ENCODE measurements at places on chromosomes 3 and 15.

GRCh38 chr15:72173864-72174550 lies 23.6 kb downstream of the GRAMD2A start:
- no peak for DNase-seq

- DNase-seq = no peak
Observed at GRCh38 chr3:130539005-130539404, 22.0 kb downstream of the COL6A6 start.

- no peak for DNase-seq
Observed at GRCh38 chr15:65940618-65940909, 71.3 kb downstream of the RAB11A start.

GRCh38 chr3:84974347-84974746 lies 15.6 kb downstream of the CADM2 start:
- no peak for DNase-seq

GRCh38 chr15:64162478-64162868 lies 349 bp downstream of the PPIB start:
- no peak for DNase-seq

DNA sequence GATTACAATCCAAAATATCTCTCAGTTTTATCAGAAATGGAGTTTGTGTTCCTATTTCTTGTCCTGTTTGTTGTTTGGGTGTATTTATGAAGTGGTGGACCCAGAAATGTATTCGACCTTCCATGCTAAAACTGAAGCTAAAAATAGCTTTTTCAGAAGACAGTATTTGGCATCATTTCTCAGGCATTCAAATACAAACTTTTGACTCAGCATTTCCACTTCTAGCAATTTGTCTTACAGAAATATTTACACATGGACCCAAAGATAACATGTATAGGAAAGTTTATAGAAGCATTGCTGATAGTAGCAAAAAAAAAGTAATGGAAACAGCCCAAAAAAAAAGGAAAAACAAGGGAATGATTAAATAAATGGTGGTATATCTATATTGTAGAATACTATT lies 156.3 kb downstream of the HCN4 start:
- DNase-seq = no peak

DNA sequence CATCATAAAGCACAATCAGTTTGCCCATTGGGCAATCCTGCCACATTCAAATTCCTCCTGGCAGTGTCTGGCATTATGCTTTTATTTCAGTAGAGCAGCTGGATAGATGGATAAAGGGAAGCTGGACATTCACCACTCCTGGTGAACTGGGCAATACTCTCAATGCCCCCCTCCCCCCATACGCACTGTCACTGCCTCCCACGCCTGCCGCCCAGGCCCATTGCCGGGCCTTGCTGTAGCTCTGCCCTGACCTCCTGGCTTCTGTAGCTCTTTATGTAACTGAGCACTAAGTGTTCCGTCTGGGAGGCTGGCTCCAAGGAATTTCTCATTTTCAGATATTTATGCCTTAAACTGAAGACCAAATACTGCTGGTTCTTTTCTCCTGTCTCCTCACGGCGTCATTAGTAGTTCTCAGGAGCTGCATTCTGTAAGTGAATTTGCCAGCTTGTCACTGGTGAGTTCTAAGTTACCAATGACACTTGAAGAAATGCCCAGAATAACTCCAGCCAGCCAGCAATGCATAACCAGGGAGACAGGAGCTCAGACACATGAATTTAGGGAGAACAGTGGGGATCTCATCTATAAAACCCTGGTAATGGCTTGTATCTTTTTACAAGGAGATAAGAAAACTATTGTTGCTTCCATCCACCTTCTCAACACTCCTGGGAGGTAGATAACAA lies 25.5 kb upstream of the RASGRF1 start:
- DNase-seq = no peak

- no peak for DNase-seq
Observed at GRCh38 chr3:28218071-28218916, 23.1 kb upstream of the CMC1 start.

- DNase-seq = no peak
Observed at GRCh38 chr3:131586277-131586676, 83.5 kb upstream of the MRPL3 start.

GRCh38 chr3:33115024-33115768 lies 1.4 kb downstream of the CRTAP start:
- DNase-seq = peak; percentile 71

DNA sequence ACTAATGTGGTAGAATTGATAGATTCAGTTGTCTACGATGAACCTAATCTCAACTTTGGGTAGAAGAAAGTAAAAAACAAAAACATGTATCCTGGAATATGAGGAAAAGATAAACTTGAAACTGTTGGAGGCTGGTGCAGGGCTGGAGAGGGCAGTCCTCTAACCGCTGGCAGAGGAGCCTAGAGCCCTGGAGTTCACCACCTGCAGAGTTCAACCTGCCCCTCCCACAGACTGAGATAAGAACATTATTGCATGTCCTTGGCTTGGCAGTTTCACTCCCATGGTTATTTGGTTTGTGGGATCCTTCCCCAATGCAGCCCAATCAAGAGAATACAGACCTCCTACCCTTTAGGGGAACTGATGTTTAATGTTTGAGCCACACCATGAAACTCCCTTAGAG lies 53.2 kb upstream of the GATM start:
- DNase-seq = no peak

DNA sequence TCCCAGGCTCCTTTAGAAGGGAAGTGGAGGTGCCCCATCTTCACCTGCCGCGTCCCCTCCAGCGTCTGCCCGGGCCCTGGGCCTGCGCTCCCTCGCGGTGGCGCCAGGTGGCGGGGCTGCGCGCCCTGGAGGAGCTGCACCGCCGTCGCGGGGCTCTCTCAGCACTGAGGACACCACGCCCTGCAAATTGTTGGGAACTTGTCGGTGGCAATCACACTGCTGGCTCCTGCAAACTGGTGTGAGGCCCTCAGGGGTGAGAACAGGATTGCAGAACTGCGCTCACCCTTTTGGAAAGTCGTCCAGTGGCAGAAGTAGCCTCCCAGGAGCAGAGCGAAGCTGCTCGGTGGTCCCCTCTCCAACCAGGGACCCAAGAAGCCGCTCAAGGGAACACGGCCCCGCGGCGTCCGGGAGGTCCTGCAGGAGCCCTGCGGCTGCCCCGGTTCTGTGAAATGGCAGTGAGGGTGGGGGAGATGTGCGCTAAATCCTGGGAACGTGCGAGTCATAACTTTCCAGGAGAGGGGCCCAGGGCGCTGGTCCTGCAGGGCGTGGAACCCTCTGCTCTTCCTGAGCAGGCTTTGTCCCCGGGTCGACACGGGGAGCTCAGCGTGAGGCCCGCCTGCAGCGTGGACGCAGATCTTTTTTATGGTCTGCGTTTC lies 995 bp upstream of the LRRK1 start:
- DNase-seq = peak; percentile 63

DNA sequence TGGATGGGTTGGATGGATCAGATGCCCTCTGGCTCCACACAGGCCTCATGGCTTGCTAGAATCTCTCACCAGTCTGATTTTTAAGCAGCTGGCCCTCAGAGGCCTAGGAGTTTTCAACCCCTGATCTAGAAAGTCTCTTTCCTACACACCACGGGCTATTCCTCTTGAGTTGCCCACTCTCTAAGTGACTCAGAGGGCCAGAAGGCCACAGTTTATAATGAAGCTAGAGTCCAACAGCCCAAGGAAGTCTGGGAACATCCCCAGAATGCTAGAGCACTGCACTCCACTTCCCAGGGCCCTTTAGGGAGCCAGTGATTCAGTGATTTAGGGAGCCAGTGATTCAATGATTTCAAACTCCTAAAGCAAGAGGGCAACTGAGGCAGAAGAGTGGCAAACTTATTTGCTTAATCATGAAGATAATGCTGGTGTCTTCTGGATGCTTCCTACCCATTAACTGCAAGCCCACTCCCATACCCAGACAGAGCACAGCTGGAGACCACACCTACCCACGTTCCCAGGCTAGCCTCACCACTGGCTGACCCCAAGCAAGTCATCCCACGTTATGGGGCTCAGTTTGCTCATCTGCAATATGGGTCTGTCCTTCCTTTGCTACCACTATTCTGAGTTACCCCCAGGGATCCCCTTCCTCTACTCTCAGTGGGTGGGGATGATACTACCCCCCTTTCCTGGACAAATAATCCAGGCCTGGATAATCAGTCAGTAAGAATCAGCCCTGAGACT lies 36.7 kb downstream of the ABTB1 start:
- no peak for DNase-seq

- no peak for DNase-seq
Observed at GRCh38 chr3:18679238-18679637, 254.1 kb upstream of the SATB1 start.

DNA sequence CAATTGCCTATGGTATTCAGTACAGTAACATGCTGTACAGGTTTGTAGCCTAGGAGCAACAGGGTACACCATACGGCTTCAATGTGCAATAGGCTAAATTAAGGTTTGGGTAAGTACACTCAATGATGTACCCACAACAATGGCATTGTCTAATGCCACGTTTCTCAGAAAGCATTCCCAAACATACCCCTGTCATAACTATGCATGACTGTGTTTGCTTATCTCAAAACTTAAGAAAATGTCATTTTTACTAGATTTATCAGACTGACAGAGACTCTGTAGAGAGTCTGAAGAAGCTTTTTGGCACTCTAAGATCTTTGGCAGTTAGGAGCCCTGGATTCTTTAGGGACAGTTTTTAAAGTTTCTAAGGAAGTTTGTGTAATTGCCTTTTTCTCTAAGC lies 59.9 kb downstream of the MECOM start:
- no peak for DNase-seq

DNA sequence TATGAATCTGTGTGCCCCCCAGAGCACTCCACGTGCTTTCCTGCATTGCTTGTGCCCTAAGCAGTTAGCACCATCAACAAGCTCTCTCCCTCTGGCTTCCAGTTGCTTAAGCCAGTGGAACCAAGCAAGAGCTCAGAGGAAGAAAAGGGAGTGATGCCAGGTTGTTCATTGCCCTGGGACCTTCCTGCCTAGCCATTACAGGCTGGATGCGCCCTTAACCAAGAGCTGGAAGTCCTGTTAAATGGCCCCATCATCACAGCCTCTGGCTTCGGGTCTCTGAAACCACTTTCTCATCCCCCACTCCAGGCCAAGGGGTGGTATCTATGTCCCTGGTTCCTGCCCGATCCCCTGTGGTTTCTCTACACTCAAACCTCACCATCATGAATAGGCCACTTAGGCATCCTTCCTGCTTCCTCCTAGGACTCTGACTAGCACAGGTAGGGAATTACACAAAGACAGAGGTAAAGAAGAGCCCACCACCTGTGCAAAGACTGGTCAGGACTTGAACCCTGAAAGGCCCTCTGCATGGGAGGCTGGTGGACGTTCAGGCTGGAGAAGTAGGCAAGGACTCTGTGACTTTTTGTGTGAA lies 309.5 kb upstream of the TRIM42 start:
- no peak for DNase-seq

DNA sequence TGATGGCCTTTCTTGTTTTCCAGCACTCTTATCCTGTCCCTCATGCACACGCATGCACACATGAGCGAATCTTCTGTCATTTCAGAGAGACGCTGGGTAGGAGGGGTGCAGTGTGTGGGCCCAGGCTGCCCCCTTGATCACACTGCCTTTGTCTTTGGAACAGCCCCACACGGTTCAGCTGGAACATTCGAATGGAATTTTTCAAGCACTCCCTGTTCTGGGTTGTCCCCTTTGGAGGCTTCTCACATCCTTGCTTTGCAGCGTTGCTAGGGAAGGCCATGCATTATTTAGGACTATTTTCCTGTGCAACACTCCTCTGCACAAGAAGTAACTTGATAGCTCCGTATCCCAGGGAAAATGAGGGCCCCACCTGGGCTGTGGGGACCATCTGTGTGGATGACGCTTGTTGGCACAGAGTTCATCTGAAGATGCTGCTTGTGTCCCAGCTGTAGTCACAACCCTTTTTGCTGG lies 78.4 kb downstream of the SPSB4 start:
- DNase-seq = no peak

GRCh38 chr3:197224034-197224444 lies 74.4 kb downstream of the DLG1 start:
- peak; percentile 22 for DNase-seq

DNA sequence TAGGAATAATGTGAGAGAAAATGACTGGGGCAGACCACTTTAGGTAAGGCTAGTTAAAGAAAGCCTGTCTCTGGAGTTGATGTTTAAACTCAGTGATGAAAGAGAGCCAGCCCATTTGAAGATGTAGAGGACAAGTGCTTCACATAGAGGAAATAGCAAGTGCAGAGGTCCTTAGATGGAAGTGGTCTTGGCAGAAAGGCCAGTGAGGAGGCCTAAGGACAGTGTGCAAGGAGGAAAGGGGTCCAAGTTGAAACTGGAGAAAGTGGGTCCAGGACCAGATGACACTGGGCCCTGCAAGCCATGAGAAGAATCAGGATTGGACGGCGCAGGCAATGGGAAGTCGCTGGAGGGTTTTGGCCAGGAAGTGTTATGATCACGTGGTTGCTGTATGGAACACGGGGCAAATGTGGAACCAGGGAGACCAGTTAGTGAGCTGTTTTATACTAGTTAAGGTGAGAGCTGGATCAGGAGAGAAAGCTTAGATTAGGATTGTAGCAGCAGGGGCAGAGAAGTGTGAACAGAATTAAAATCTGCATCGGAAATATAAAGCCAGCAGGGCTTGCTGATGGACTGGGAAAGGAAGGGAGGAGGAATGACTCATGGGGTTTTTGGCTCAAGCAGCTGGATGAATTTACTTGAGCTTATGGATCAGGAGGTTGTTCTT lies 48.0 kb upstream of the SCAANT1 start:
- DNase-seq = peak; percentile 35

- DNase-seq = no peak
Observed at GRCh38 chr15:48717458-48717857, 71.9 kb upstream of the FBN1 start.

DNA sequence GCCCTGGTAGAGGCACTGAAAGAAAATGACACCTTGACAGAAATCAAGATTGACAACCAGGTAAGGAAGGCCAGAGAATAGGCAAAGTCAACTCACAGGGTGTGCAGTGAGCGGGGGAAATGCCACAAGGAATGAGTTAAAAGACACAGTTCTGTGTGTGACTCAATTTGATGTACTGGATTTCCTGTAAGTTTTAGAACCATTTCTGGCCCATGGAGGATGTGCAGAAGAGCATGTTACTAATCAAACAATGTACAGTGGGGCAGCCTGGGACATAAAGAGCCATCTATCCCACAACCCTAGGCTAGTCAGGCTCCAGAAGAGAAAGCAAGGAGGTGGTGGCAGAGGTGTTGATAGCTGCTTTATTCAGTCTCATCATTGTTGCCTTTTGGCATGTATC lies 31.2 kb upstream of the TMOD3 start:
- DNase-seq = no peak

All from GF-D8 (cell line).